ENCODE measurements at places on chromosomes 11 and 22.

DNA sequence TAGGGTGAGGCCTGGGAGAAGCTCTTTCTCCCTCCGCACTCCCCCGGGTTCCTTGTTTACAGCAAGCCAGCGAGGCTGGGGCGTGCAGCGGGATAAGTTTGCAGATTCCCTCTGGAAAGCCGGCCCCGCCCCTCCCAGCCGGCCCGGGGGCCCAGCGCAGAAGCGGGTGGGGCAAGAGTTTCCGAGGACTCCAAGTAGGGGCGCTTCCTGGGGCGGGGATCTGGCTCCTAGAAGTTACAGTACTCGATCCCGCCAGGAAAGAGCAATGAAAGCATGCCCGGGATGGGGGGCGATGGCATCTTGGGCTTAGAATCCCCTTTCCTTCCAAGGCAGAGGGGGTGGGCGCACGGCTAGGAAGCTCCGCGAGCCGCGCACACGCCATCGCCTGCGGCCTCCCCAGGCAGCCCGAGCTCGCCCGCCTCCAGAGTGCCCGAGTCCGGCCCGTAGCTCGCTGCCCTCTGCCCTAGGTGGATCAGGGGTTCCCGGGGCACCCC is 385 bp downstream of the TST start:
- no peak for DNase-seq

- no peak for DNase-seq
Observed at GRCh38 chr11:70409437-70409836, 11.1 kb downstream of the CTTN start.

DNA sequence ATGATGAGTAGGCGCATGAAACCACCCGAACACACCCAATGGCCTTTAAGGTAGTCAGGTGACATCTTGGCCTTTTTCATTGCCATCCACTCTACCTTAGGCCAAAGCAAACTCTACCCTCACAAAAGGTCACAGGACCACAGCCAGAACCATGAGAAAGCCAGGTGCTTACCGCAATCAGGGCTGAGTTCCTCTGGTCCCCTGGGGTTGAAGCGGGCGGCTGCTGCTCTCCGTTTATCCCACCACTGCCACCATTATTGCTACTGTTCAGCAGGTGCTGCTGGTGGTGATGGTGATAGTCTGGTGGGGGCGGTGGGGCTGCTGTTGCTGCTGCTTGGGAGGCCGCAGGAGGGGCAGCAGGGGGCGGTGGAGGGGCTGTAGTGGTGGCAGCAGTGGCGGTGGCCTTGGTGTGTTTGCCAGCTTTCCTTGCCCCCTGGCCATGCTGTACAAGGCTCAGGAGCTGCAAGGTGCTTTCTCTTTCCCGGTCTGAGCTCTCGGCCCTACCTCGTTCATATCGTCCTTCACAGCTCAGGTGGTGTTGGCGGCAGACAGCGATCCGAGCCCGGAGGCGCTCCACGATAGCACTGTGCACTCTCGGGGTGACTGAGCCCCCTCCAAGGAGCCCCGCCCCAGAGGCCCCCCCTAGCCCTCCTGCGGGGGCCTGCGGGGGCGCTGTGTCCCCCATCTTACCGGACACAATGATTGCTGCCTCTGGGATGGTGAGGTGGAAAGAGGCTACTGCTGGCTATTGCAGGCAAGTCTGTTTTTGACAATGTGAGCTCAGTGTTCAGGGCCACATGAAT is 1.6 kb downstream of the MAML2 start:
- DNase-seq: no peak

- DNase-seq: no peak
Observed at GRCh38 chr11:67396587-67397389, 4.9 kb downstream of the PPP1CA start.

- DNase-seq: no peak
Observed at GRCh38 chr22:26383968-26384556, 45.0 kb upstream of the ASPHD2 start.

GRCh38 chr11:19808076-19808911 is 95.7 kb downstream of the NAV2 start:
- DNase-seq: no peak

DNA sequence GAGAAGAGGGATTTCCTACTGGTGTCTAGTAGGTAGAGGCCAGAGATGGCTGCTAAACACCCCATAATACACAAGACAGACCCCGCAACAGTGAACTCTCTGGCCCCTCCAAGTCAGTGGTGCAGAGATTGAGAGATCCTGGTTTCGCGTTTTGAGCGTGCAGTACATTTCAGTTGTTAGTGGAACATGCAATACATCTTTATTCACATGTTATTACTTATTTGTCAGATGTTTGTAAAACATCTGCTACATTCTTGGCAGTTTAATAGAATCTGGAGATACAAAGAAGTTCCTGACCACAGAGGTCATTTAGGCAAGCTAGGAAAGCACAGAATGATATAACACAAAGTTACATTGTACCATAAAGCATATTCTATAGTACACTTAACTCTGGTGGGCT is 41.5 kb downstream of the ST3GAL4 start:
- no peak for DNase-seq

GRCh38 chr22:19109198-19110063 is 12.8 kb downstream of the DGCR2 start:
- DNase-seq: no peak

- no peak for DNase-seq
Observed at GRCh38 chr11:119284344-119285157, 32.4 kb downstream of the MCAM start.

- DNase-seq: no peak
Observed at GRCh38 chr22:39433476-39434242, 23.2 kb upstream of the MGAT3 start.

GRCh38 chr11:22749536-22749935 is 80.1 kb downstream of the SVIP start:
- DNase-seq: no peak
